ENCODE measurements at places on chromosomes 12 and 14.

DNA sequence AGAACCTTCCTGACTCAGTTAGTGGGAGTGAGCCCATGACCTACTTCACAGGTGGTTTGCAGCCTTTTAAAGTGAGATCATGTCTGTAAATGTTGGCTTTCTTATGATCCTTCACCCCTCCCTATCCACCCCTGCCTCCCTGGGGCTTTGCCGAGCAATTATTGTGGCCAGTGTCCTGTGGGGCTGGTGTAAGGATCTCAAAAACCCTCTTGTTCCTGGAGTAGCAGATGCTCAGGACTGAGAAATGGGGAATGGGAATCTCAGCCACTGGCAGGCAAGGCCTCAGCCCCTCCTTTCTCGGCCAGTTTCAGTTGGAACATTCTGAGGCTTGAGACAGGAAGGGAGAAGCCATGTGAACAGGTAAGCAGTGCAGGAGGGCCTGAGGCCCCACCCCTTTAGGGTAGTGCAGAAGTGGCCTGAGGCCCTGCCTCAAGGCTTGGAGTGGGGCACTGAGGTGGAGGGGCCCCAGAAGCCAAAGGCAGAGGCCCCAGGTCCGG, 53.8 kb downstream of the PLEKHG3 start:
- no peak for DNase-seq

DNA sequence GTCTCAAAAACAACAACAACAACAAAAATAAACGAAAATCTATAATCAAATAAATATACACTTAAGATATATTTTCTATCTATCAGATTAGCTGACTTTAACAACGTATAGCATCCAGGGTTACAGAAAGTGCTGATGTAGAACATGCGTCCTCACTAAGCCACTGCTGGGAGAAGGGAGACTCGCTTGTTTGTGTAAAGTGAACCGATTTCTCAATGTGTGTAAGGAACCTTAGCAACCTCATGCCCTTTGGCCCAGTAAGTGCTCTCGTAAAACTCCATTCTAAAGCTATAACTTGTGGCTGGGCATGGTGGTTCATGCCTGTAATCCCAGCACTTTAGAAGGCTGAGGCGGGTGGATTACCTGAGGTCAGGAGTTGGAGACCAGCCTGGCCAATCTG, 23.8 kb downstream of the NFKBIA start:
- DNase-seq = no peak

- DNase-seq = no peak
Measured at GRCh38 chr12:52519826-52520662, at the start of gene KRT5. Gene KRT5, minus strand, starts transcription at chr12:52520394. Its CDS starts 98 bp downstream, at chr12:52520296.

DNA sequence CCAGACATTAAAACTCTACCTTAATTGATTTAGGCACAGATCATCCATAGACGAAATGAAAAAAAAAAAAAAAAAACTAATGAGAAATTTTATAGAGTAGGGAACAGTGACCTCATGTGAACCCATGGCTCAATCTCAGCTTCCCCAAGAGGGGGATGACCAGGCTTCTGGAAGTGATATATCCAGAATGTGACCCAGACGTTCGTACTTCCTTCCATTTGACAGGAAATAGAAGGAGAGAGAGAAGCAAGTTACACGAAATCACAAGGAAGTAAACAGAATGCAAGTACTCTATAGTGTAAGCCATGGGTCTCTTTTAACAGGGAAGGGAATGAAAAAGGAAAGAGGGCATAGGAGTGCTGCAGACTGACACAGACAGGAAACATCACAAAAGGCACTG, 10.1 kb downstream of the FOXN3 start:
- DNase-seq = no peak

All from NCI-H1436 (cell line).